ENCODE measurements at places on chromosomes 2 and 18. TPM values are rescaled to one million over a fixed set of nuclear protein-coding genes. Genes with fewer than 3 reads are reported as not detected.

SERPINB7 gene
- not detected for total RNA-seq

NDC80 gene
- total RNA-seq, result 9.6 TPM

ACOXL gene
- not detected for total RNA-seq

DSG3 gene
- not detected for total RNA-seq

CRYGC gene
- total RNA-seq, result not detected

GRCh38 chr2:39947294-39948015 is 168.4 kb upstream of the THUMPD2 start:
- no peak for DNase-seq
- H3K27ac ChIP-seq, result no peak overlapping the region
- H3K36me3 ChIP-seq, result peaks cover 2% of the 10 kb centered on the region
- H3K4me3 ChIP-seq, result no peak overlapping the region

DNA sequence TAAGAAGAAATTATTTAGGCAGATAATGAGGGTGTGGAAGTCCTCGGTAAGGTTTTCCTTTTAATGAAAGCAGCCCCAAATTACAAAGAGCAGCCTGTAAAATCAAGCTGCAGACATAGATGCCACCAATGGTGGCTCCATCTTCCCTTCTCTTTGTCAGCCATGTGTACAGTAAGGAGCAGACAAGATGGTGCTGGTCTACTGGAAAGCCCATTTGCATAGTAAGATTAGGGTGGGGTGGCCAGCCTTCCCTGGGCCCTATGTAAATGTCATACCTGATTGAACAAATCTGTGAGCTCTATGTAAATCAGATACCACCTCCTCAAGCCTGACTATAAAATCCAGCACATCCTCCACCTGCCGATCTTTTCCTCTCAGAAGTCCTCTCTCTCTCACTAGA is 154.4 kb upstream of the SERTAD2 start:
- H3K27ac ChIP-seq, result no peak overlapping the region
- H3K4me1 ChIP-seq, result peaks cover 9% of the 10 kb centered on the region
- H3K27me3 ChIP-seq, result peaks cover 11% of the 10 kb centered on the region
- no peaks in the 10 kb centered on the region for H3K36me3 ChIP-seq
- H3K4me3 ChIP-seq, result no peak overlapping the region

- no peak for DNase-seq
- peaks cover 51% of the 10 kb centered on the region for H3K4me1 ChIP-seq
- H3K27me3 ChIP-seq, result no peaks in the 10 kb centered on the region
- H3K4me3 ChIP-seq, result peak overlapping the region; percentile 33
Observed at GRCh38 chr2:98551316-98551715, 57.0 kb downstream of the COA5 start.

Measured in T-helper 17 cell (primary cell).